Muscle of leg (tissue), 16 donors: ENCODE measurements at places on chromosomes 16 and 17. TPM values are rescaled to one million over a fixed set of nuclear protein-coding genes. Genes with fewer than 3 reads are reported as not detected.

Gene TEX19
- 0.09 TPM for total RNA-seq

Gene KRTAP16-1
- not detected for total RNA-seq

Gene ZFPM1
- 0.89 TPM for total RNA-seq

Gene C16orf74
- 1.3 TPM for total RNA-seq

Gene PIRT
- 0.04 TPM for total RNA-seq

DNA sequence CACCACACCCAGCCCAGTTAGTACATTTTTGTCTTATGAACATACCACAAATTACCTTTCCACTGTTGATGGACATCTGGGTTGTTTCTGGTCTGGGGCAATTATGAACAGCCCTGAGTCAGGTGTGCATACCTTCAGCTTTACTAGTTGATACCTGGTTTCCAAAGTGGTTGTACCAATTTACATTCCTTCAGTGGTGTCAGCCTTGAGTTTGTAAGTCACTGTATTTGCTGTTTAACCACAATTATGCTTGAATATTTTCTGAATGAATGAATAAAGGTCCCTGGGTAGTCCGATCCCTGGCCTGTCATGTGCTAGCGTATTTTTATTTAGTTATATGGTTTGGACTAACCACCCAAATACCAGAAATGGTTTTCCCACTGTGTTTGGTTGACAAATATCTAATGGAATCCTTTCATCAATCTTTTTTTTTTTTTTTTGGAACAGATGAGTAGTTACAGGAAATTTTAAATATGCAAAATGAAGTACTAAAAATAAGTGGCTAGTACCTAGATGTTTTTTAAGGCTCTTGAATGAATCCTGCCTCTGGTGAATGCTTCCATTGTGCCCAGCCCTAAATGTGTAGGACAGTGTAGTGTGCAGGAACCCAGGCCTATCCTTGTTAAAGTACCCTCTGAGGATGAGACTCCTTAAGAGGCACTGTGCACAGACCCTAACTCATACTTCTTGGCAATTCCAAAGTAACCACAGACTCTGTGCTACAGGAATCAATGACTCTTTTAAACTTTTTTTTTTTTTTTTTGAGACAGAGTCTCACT is 3.7 kb downstream of the DUSP14 start:
- H3K4me1 ChIP-seq, result peaks cover 16% of the 10 kb centered on the region
- DNase-seq, result no peak
- H3K4me3 ChIP-seq, result no peak overlapping the region

DNA sequence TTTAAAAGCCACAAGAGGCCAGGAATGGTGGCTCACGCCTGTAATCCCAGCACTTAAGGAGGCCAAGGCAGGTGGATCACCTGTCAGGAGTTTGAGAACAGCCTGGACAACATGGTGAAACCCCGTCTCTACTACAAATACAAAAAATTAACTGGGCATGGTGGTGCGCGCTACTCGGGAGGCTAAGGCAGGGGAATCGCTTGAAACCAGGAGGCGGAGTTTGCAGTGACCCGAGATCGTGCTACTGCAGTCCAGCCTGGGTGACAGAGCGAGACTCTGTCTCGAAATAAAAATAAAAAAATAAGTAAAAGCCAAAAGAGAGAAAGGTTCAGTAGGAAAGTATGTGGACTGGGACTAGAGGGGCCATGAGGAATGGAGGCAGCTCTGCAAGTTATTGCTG is 13.1 kb upstream of the ITGAL start:
- no peaks in the 10 kb centered on the region for H3K36me3 ChIP-seq
- no peak overlapping the region for H3K27ac ChIP-seq

DNA sequence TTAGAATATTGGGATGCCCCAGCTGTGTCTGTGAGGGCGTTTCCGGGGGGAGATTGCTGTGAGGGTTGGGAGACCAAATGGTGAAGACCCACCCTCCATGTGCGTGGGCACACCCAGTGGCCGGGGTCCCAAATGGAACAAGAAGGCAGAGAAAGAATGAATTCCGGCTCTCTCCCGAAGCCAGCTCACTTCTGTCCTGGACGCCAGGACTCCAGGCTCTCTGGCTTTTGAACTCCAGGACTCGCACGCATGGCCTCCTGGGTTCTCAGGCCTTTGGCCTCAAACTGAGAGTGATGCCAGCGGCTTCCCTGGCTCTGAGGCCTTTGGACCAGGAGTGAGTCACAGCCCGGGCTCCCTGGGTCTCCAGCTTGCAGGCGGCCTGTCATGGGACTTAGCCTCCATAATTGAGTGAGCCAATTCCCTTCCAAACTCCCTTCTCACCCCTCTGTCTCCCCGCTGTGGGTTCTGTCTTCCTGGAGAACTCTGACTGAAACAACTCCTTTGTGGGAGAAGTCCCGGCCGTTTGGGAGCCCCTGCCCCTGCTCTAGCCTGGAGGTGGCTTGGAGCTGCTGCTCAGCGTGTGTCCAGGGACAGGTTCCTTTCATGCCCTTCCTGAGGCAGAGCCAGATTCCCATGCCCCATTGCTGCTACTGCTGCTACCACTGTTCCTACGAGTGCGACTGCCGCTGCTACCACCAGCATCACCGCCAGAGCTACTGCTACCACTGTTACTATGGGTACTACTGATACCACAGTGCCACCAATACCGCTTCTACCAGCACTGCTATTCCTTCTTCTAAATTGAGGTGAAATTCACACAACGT is 49.8 kb upstream of the CBX4 start:
- H3K36me3 ChIP-seq, result no peaks in the 10 kb centered on the region
- no peak overlapping the region for H3K27ac ChIP-seq
- DNase-seq, result no peak
- H3K27me3 ChIP-seq, result peaks cover 28% of the 10 kb centered on the region

- peak; percentile 71 for DNase-seq
- no peaks in the 10 kb centered on the region for H3K4me1 ChIP-seq
- H3K4me3 ChIP-seq, result no peak overlapping the region
- H3K27ac ChIP-seq, result no peak overlapping the region
- no peaks in the 10 kb centered on the region for H3K27me3 ChIP-seq
- H3K36me3 ChIP-seq, result no peaks in the 10 kb centered on the region
Measured at GRCh38 chr16:63461248-63461841, 1425.1 kb upstream of the CDH8 start.

DNA sequence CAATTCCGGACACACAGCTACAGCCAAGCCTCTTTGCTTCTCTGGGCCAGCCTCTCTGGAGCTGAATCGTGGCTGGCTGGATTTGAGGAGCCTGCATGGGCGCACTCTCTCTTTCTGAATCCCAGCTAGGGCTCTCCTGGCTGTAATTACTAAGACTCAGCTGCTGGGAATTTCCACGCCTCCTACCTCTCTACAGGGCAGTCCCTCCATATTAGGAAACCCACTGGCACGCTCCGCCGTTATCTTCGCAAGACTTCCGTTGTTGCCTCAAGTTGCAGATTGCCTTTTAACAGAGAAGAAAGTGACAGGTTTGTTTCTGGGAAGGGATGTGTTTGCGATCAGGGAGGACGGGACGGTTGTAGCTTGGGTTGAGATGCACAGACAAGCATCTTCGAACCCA is 188.4 kb upstream of the NLRP1 start:
- peaks cover 14% of the 10 kb centered on the region for H3K27me3 ChIP-seq
- no peak overlapping the region for H3K27ac ChIP-seq
- no peak for DNase-seq
- H3K4me3 ChIP-seq, result no peak overlapping the region

- no peak overlapping the region for H3K4me3 ChIP-seq
- H3K36me3 ChIP-seq, result no peaks in the 10 kb centered on the region
- no peaks in the 10 kb centered on the region for H3K27me3 ChIP-seq
- no peak overlapping the region for H3K27ac ChIP-seq
- peak; percentile 47 for DNase-seq
Measured at GRCh38 chr16:78235168-78235800, 135.8 kb downstream of the WWOX start.

GRCh38 chr17:75622076-75622475 is 11.2 kb upstream of the SMIM5 start:
- H3K4me1 ChIP-seq, result peaks cover 13% of the 10 kb centered on the region
- no peak overlapping the region for H3K4me3 ChIP-seq
- H3K36me3 ChIP-seq, result peaks cover 79% of the 10 kb centered on the region
- no peaks in the 10 kb centered on the region for H3K27me3 ChIP-seq
- H3K27ac ChIP-seq, result no peak overlapping the region
